ENCODE measurements at places on chromosomes 7 and 10. TPM values are rescaled to one million over a fixed set of nuclear protein-coding genes. Genes with fewer than 3 reads are reported as not detected.
A peak's percentile ranks its signal among the peaks of the same experiment; 100 is the strongest.

WNT8B gene
- 0.10 TPM for total RNA-seq

NEBL gene
- 15.7 TPM for total RNA-seq

ZNF804B gene
- not detected for total RNA-seq

CRHR2 gene
- total RNA-seq: not detected

RAMP3 gene
- total RNA-seq: 0.31 TPM

DNA sequence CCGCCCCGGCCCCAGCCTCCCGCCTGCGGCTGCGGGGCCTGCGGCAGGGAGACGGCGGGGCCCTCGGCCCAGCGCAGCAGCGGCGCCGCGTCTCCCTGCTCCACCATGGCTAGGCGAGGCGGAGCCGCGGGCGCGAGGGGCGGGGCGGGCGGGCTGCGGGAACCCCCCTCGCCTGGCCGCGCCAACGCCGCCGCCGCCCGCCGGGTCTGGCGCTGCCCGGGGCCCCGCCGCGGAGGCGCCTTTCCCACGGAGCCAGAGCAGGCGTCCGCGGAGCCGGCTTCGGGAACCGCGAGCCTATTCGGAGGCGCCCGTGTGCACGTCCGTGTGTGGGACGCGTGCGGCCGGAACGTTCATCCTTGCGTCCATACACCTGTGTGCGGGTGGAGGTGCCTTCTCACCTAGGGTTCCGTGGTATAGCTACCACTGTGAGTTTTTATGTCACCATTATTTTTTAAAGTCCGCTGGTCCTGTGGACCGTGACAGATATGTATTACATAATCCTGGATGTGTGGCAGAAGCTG, at the start of gene DENND11:
TSS of gene DENND11 (minus strand) at position 120 of the 521 bp plus-strand sequence. CDS start at position 107, 13 bp downstream.
- peak; percentile 91 for DNase-seq

DNA sequence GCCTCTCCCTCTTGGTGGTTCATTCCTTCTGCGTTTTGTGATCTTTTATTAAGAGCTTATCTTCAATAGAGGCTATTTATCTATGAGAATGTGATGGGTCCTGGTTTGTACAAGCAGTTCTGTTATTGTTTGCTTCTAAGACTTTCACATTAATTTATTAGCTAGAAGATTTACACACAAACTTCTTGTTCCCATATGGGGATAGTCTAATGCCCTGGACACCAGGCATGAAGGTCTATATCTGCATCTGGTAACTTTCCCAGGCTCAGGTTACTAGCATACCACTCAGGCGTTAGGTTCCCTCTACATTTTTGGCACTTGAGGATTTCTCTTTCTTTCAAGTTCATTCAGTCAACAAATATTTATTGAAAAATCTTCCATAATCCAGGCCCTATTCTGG, 7.7 kb downstream of the XPNPEP1 start:
- DNase-seq: no peak

- no peak for DNase-seq
Observed at GRCh38 chr10:124505279-124505678, 43.7 kb downstream of the LHPP start.

GRCh38 chr7:91046322-91047089, 217.7 kb upstream of the FZD1 start:
- DNase-seq: no peak

GRCh38 chr10:89683883-89684282, 17.5 kb upstream of the KIF20B start:
- DNase-seq: no peak

GRCh38 chr10:78299851-78300468, 266.3 kb downstream of the RPS24 start:
- no peak for DNase-seq

DNA sequence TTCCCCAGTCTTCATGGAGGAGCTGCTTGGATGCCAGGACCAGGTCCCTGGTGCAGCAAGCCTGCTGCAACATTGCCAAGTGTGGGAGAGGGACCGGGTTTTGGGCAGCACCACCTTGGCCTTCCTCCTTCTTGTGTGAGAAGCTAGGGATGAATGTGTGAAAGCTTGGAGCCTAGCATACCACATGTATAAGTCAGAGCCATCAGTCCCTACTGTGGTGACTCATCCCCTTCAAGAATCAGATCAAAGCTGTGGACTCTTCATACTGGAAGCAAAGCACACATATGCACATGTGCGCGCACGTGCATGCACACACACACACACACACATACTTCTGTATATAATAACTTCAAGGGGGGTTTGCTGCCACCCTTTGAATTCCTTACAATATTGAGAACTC, 527.8 kb downstream of the LRMDA start:
- no peak for DNase-seq

GRCh38 chr10:76902949-76903348, 734.7 kb downstream of the KCNMA1 start:
- DNase-seq: peak; percentile 55

- DNase-seq: no peak
Observed at GRCh38 chr7:158611541-158611940, 23.9 kb upstream of the PTPRN2 start.
